NCI-H187 (cell line): ENCODE measurements at places on chromosomes 11 and 22.

DNA sequence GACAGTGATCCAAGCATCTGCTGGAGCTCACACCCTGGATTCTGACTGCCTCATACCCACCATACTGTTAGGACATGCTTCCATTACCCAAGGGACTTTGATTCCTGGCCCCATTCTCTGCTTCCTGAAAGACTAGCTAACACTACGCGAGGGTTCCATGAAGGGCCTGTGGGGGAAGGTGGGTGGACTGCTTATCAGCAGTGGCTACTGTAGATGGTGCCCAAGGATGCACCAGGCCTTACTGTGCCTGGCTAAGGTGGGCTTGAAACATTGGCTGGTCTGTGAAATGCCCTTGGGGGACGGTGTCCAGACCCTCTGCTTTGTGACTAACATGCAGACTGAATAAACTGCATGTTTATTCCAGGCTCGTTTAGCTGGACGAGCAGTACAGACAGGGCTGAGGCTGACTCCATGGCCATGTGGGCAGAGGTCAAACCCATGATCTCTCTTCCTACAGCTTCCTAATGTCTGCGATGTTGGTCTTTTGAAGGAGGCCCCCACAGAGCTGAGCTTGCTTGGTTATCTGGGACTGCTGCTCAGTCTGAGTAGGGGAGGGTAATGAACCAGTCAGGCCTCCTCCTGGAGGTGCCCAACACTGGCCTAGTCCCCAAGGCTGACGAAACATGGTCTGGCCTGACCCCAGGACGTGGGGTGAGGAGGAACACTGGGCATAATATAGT, 48.3 kb upstream of the PHOX2A start:
- no peak for DNase-seq

DNA sequence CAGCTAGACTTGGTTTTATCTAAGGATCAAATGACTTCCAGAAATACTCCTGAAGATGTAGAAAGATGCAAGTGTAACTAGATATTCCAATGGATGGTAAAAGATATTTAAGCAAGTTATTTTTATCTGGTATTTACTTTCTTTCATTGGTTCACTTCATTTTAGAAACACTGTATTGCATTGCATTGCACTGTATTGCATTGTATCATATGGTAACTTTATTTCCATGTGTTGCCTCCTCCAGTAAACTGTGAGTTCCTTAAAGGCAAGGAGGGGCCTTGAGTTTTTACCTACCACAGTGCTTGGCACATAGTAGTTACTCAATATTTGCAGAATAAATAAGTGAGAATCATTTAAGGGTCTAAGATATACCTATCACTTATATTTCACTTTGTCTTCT, 31.8 kb upstream of the FLI1 start:
- DNase-seq: no peak

DNA sequence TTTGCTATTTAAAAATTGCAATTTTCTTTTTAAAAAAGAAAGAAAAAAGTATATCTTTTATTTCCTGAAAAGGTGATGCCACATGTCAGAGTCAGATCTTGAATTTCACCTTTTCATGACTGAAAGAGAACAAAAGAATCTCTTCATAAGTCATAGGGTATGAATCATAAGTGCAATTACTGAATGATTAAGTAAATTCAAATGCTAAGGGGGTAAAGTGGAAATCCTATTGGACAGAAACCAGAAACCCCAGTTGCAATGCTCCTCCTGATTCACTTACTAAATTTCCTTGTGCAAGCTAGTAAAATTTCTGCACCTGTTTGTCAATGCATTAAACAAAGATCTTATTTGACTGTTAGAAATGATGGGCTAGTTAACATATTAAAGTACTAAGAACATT, 8.2 kb upstream of the PRRG4 start:
- no peak for DNase-seq

GRCh38 chr22:33710326-33710725, 209.9 kb downstream of the LARGE1 start:
- no peak for DNase-seq

GRCh38 chr11:413120-414081, 1.4 kb downstream of the SIGIRR start:
- DNase-seq: no peak
